ENCODE measurements at places on chromosomes 7 and 10.

DNA sequence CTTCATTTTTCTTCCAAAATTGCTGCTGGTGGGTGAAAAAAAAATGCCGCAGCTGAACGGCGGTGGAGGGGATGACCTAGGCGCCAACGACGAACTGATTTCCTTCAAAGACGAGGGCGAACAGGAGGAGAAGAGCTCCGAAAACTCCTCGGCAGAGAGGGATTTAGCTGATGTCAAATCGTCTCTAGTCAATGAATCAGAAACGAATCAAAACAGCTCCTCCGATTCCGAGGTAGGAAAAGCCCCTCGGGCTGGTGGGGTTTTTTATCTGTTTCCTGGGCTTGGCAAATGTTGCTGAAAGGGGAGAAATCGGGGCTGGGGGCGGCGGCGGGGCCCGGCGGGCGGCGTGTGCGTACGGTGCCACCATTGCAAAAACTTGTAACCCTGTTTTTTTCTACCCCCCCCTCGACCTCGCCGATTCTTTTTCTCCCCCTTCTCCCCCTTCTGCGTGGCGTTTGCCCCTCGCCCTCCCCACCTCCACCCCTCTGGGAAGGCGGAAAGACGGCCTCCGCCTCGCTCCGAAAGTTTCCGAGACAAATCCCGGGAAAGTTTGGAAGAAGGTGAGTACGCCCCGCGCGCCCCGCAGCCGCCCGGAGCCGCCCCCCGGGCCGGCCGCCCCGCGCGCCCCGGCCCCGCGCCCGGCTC is 789 bp downstream of the TCF7L2 start:
- DNase-seq: peak; percentile 59

DNA sequence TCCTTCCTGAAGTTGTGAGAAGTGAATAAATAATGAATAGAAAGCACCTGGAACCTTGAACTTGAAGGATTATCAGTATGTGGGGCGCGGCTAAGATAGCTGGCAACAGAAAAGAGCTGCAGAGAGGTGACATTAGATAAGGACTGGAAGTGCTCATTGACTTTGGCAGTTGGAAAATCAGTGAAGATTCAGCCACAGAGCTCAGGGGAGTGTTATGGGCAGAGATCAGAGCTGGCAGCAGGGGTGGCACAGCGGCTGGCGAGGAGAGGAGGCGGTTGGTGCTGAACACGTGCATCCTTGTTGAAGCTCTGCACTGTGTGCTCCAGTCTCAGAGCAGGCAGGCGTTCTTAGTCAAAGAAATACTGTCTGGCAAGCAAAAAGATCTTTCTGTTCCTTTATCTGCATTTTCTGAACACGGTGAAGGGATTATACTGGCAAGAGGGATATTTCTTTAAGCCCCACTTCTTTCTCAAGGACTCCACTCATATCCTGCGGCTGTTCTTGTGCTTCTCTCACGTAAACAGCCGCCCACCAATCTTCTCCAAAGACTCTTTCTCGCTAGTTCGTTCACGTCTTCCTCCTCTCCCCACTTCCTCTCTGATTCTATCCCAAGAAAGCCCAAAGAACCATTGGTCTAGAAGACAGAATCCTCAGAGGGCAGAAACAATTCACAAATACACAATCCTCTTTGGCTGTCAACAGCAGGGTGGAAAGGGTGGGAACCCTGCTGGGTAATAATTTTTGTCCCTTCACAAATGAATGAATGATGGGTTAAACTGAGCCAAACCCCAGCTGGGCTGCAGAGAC is 38.6 kb upstream of the ADD3 start:
- DNase-seq: no peak

DNA sequence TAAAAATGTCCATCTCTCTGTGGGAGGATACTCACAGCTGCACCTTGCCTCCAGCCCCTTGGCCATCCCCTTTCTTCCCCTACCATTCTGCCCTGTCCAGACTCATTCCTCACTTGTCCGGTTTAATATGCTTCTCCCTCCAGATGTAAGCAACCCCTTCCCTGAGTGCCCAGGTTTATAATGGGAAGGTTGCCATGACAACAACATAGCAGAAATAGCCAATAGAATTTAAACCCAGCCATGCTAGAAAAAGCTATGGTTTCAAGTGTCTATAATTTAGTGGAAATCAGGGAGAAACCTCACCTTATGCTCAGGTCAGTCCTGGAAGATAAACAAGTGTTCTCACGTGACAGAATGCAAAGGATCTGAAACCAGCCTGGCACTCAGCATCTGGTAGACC is 196.0 kb upstream of the FZD8 start:
- DNase-seq: no peak

- no peak for DNase-seq
These were observed 26.7 kb upstream of the OTUD1 start for GRCh38 chr10:23412223-23412622.

DNA sequence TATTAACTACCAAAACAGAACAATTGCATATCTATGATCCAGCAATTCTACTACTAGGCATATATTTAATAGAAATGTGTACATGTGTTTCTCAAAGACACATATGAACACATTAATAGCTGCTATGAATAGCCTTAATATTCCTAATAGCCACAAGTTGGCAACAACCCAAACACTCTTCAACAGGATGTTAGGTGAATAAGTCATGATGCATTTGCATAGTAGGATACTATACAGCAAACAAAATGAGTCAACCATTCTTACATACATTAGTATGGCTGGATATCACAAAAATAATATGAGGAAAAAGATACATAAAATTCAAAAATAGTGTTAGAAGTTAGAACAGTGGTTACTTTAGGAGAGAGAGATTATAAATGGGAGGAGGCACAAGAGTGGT is 26.8 kb upstream of the ZNF746 start:
- no peak for DNase-seq

Data from retina (tissue), 1 donor.